ENCODE measurements at places on chromosomes 1 and 21. TPM values are rescaled to one million over a fixed set of nuclear protein-coding genes. Genes with fewer than 3 reads are reported as not detected.

RBP7 gene
- total RNA-seq, result 5.6 TPM

PLPPR4 gene
- 0.02 TPM for total RNA-seq

KRTAP19-4 gene
- not detected for total RNA-seq

SPRR2E gene
- total RNA-seq, result not detected

IL19 gene
- not detected for total RNA-seq

SPATA45 gene
- not detected for total RNA-seq

SERTAD4 gene
- total RNA-seq, result 0.53 TPM

VHLL gene
- not detected for total RNA-seq

MRTO4 gene
- 64.1 TPM for total RNA-seq

Data from A549 treated with Hydrocortisone at 1 μM for 4 hours (cell line).